CD4-positive, alpha-beta T cell treated with Interleukin-12 subunit alpha and Interleukin-12 subunit beta, for 1 hour (primary cell): ENCODE measurements at places on chromosomes 12 and 14.
A peak's percentile ranks its signal among the peaks of the same experiment; 100 is the strongest.

- DNase-seq = no peak
Measured at GRCh38 chr12:49680075-49680474, 27.1 kb downstream of the FMNL3 start.

DNA sequence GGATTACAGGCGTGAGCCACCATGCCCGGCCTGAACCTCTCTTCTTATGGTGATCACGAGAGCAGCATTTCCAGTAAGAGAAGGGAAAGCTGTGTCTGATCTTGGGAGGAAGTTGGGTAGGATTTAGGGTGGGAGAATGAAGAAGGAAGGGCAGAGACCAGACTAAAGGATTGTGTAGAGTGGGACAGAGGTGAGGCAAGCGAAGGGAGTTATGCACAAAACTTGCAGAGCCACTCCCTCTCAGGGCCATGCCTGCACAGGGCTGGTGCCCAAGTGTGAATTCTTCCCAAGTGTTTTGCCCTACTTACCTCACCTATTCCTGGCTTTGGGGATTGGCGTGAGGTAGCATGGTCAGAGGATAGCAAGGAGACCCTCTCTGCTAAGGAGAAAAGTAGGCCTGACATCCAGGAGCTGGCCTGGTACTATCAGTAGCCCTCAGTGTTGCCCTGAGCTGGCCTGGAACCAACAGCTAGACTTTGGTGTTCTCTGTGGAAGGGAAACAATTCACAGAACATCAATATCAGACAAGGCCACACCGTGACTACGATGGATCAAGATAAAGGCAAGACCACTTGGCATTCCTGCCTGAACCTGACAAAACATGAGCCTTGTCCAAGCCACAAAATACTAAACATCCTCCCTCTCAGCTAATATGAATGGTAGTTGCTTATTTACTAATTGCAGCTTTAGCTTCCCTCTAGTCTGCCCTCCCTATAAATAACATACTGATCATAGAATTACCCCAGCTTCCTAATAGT is 201.0 kb upstream of the AMIGO2 start:
- no peak for DNase-seq

- DNase-seq = no peak
Measured at GRCh38 chr12:105744371-105745058, 394.2 kb downstream of the NUAK1 start.

DNA sequence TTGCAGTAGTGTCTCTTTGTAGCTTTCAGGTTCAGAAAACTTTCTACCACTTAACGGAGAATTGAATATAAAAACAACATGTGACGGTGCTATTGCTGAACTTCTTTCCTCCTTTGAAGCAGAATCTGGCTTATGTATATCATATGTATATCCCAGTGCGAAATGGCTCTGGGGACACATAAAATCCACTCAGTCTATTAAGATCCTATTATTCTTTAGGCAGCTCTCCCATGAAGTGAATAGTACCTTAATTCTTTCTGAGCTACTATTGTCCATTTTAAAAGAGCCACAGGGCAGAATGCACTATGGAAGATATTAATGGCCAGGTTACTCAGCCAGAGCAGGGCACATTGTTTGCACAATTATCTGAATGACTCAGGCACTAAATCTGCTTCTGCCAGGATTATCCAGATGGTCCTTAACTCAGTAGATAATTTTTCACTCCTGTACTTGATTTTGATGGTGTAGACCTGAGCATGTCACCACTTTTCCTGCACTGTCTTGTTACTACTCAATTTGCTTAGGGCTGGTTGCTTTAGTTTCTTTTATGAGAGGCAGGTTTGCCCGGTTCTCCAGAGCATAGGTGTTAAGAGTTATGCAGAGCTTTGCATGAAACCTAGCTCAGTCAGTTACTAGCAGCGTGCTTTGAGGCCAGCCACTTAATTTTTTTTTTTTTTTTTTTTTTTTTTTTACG is 5.5 kb downstream of the CNTN1 start:
- no peak for DNase-seq

DNA sequence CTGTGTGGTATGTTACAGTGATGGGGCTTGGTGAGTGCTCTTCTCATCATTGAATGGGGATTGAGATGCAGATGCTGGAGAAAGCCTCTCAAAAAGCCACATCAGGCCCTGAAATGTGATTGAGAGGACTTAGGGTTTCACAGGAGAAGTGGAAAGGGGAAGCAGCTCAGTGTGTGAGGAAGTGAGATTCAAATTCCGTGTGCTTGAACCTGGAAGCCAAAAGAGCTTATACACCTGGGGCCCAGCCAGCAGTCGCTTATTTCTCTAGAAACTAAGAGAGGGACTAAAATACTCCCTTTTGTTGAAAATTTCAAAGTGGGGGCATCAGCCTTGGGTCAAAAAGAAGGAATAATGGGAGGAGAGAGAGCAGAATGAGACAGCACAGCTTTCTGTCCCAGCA is 39.1 kb upstream of the GZMB start:
- no peak for DNase-seq

DNA sequence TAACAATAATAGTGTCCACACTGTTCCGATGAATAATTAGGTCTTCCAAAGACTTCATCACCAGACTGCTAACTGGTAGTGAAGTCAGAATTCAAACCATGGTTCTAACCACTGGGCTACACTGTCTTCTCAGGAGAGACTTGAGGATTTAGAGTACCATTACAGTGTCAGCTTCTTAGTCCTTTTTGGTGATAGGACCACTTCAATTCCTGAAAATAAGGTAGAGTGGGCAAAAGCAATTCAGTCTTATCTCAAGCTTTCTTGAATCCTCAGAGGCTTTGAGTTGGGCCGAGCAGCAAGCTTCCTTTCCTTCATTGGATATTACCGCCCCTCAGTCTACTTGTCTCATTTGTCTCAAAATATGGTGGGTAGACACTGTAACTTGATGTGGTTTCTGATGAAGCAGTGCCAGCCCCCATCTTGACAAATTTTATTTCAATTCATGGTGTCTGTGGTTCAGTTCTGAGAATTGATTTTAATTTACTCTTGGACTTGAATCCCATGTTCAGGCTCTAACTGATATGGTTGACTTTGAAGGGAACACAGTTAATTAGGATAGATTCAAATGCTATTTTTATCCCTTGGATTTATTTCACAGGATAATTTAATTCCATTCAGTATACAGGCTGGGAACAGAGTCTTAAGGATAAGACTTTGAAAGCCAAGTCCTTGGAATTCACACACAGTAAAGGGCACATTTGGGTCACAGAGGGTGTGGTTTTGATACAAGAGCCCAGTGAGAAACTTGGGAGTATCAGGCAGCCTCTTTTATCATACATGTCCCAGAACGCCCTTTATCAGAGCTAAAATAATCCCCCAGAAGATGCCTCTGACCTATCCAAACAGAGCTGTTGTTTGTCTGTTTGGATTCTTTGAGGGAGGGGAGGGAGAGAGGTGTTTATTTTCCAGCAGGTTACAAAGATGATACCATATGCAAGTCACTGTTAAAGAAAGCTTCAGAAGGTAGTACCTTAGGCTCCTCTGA is 167.3 kb downstream of the PRKCH start:
- DNase-seq = no peak

- DNase-seq = no peak
Measured at GRCh38 chr12:116434155-116435011, 124.8 kb upstream of the MAP1LC3B2 start.

DNA sequence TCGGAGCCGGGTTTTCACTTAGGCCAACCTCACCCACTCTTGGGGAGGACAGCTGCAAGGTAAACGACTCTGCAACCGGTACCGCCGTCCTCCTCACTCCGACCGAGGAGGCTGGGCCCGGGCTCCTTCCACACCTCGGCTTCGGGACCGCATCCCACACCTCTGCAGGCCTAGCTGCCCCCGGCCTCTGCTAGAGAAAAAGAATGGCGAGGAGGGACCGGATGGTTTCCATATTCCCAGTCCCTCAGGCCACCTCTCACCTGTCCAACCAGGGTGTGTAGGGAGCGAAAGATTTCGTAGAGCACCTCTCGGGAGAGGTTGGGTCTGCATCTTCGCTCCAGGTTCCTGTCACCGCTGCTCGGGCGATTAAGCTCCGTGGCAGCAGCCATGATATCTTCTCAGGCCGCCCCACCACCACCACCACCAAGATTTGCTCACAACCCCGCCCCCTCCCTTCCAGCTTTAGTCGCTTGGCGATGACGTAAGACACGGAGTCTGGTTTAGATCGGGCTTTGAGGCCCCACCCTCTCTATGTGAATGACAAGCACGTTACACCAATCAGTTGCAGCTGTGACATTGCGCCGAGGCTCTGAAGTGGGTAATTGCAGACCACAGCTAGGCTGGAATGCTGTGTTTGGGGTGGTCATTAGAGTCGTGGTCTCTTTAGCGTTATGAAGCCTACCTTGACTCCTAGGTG is at the start of gene MBIP:
TSS of gene MBIP (minus strand) at position 438 of the 697 bp plus-strand sequence. CDS start at position 389, 49 bp downstream.
- peak; percentile 91 for DNase-seq

GRCh38 chr14:72714094-72714493 is 179.8 kb downstream of the DPF3 start:
- DNase-seq = peak; percentile 34

DNA sequence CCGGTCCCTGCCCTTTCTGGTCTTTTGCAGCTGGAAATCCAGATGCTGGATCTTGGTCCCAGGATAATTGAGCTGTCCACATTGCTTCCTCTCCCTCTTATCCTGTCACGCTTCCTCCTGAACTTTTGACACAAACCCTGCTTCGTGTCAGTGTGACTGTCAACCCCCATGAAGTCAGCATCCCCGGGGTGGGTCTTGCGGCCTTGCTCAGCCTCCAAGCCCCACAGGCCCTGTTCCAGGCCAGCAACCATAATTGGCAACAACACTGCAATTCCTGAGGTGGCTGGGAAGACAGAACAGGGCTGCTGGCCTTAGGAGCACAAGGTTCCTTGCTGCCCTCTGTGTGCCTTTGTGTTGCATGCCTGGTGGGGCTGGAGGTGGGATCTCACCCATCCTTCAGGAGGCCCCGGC is 74.9 kb downstream of the NTF3 start:
- DNase-seq = no peak

- no peak for DNase-seq
Measured at GRCh38 chr12:92297405-92297804, 151.8 kb upstream of the BTG1 start.

DNA sequence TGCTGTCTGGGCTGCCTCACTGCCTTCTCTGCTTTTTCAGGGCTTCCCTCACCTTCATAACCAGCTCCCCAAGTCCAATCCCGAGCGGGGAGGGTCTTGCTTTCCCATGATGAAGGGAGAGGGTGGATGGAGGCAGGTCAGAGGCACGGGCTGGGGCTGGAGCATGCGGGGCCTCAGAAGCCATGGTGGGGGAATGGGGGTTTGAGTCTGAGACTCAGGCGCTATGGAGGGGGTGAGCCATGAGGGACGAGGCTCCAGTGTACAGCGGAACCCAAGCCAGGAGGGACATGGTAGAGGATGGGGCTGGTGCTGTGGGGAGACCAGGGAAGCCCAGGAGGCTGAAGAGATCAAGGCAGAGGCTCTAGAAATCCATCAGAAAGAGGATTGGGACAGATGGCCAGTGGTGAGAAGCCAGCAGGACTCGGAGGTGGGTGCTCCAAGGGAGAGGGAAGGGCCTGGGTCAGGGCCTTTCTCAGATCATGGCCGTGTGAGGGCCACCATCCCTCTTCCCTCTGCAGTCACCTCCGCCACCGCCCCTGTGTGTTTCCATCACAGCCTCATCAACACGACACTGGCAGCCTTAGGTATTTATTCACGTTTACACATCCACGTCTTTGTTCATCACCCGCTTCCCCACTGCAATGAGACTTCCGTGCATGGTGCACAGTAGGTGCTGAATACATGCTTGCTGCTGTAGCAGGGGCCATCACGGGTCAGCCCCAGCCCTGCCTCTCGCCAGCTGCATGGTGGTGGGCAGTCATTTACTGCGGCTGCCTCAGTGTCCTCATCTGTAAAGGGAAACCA is 144.7 kb downstream of the ADGRD1 start:
- DNase-seq = no peak

- DNase-seq = no peak
Measured at GRCh38 chr12:86193931-86194330, 62.3 kb downstream of the MGAT4C start.

DNA sequence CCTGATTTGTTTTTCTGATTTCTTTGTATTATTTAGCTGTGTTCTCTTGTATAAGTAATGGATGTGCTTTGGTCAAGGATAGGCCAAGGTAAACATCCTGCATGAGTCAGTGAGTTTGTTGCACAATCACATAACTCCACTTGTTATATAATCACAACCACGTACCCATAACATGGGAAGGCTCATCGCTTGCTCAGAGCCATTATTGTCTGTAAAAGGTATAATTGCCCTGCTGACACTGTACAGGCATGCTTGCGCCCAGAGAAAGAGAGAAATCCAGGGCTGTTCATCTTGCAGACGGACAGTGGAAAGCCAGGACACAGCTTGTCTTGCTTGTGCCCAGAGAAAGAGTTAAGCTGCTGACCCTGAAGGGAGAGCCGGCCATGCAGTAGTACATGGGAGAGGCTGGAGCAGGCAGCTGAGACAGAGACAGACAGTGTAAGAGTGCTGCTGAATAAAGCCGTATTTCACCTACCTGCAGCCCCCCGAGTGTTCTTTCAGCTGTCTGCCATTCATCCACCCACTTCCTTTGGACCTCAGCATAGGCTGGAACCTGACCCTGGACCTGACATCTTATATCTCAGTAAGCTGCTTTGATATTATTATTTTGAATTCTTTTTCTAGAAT is 174.7 kb upstream of the DAAM1 start:
- no peak for DNase-seq
